ENCODE measurements at places on chromosomes 5 and 9.

- no peak for DNase-seq
Measured at GRCh38 chr5:42974536-42974935, 65.6 kb downstream of the ANXA2R start.

- DNase-seq = no peak
Measured at GRCh38 chr5:82313016-82313415, 34.9 kb upstream of the RPS23 start.

DNA sequence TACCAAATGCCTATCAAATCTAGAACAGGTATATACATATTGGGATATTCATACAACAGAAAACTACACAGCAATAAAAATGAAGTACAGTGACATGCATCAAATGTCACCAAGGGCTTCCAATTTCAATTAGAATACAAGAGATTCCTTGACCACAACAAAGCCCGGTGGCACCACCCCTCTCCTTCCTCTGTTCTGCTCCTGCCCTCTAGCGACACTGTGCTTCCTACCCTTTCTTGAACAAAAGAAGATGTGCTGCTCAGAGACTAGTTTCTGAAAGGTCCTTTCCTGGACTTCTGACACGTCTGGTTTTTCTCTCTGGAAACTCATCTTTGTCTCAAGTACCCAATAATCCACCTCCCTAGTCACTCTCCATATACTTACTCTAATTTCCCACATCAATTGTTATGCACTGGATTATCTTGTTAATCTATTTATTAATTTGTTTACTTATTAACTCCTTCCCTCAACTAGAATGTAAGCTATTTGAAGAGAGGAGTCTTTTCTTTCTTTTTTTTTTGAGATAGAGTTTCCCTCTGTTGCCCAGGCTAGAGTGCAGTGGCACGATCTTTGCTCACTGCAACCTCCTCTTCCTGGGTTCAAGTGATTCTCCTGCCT is 70.4 kb upstream of the CTSV start:
- DNase-seq = peak; percentile 37

GRCh38 chr5:53895091-53895683 is 334.7 kb downstream of the NDUFS4 start:
- no peak for DNase-seq

- DNase-seq = no peak
Measured at GRCh38 chr5:2544003-2544402, 207.5 kb downstream of the IRX2 start.

- no peak for DNase-seq
Measured at GRCh38 chr9:89886281-89886700, 281.5 kb downstream of the GADD45G start.

DNA sequence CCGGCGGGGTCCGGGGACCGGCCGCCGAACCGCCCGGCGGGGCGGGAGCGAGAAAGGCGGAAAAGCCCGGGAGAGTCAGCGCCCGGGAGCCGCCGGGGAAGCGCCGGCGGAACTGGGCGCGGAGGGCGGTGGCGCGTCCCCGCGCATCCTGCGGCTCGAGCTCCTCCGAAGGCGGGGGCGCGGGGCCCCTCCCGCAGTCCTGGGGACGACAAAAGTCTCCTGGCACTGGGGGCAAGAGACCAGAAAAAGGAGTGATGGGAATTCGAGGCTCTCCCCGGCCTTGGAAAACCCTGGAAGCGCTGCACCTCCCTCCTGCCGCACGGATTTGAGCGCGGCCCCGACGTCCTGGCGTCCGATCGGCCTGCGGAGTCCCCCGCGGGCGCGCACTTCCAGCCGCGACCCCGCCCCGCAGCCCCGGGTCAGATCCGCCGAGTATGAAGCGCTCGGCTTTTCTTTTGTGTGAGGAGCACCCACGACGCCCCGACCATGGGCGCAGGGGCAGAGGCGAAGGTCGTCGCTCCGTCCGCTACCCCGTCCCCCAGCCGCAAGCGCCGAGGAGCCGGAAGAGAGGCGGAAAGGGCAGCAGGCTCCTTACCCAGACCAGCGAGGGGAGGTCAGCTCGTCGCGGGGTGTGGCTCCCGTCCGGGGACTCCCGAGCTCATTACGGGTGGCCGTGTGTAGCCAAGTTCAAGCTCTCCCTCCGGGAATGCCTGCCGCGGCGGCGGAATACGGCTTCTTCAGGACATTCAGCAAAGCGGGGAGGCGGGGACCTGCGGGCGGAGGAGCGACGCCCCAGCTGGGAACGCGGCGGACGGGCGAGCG is at the start of gene EPB41L4A:
EPB41L4A (minus strand) TSS at position 114 of the 822 bp plus-strand sequence. CDS start 238 bp downstream, outside the sequence.
- DNase-seq = no peak

DNA sequence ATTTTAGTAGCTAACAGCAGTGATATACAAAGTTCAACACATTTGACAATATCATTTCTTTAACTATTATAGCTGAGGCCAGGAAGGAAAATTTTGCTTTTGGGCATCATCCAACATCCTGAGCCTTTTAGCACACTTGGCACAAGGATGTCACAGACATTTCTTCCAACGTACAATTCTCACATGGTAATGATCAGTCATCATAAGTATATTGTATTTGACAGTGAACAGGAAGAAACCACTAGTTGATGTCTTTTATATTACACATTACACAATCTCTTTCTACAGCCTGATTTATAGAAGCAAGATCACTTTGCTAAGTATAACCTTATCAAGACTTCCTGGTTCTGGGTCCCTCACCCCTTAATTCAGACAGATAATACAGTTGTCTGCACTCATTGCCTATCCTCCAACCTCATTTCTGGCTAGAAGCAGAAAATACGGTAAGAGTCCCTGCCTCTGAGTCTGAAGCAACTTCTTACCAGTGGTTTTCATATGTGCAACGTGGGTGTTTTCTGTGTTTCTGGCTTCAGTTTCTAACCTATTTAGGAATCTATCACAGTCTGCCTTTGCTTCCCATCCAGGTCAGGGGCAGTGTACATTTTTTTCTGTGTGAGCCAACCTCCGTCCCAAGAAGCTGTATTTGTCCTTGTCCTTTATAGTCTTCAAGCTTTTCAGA is 167.8 kb downstream of the PAM start:
- no peak for DNase-seq

DNA sequence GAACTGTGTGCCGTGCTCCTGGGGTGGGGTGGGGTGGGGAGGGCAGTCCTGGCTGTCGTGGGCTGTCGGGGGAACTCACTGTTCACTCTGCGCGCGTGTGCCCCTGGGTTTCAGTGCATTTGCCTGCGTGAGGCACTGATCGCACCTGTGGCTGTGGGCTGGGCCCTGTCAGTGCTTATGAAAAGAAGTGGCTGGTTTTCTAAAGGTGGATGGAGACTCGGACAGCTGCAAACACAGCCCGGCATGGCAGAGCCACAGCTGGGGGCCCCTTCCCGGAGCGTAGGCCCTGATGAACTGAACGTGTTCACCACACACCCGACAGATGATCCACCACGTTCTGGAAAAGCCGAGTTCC is 42.7 kb downstream of the NKD2 start:
- no peak for DNase-seq

- DNase-seq = no peak
Measured at GRCh38 chr5:122629121-122629677, 145.7 kb upstream of the SNX2 start.

DNA sequence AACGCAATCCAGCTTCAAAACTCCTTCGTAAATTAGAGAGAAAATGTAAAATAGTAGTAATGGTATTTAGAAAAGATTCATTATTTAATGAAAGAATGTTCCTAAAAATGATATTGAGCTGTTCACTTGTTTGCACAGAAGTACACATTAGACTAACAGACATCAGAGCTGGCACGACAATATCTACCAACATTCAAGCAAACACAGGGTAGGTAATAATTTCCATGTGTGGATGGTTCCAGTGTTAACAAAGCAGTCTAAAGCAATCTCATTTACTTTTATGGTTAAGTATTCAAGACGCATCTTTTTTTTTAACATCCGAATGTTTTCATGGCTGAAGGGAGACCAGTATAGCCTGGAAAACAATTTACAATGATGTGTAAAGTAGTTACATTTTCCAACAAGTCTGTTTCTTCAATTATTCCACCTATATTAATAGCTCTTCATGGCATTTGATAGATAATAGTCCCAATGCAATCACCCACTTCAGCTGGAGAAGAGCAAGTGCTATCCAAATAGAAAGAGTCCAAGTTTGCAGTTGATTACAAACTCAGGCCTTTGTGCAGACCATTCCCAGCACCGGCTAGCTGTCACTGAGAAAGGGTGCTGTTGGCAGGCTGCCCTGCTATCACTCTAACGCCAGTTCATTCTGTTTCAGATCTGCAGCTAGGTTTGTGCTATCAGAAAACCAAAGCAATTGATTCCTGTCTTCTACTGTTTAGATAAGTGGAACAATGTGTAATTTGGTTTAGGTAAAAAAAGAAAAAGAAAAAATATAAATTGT is 458.8 kb downstream of the DTWD2 start:
- DNase-seq = no peak

GRCh38 chr5:57186194-57186593 is 12.3 kb downstream of the GPBP1 start:
- no peak for DNase-seq

DNA sequence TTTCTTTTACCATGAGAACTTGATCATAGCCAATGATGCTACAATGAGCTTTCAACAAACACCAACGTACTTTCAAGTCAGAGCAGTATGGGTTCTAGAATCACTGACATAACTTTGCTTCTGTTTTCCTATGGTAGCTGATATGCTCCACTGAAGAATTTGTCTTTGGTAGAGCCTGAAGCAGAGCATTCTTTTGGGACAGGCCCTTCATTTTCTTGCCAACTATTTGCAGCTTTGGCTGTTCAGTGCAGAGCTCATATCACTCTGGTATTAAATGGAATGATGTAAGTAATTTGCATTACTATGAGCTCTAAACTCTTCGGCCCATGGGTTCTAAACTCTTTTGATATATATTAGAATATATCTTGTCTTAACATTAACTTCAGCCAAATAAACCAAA is 51.8 kb upstream of the APC start:
- no peak for DNase-seq

DNA sequence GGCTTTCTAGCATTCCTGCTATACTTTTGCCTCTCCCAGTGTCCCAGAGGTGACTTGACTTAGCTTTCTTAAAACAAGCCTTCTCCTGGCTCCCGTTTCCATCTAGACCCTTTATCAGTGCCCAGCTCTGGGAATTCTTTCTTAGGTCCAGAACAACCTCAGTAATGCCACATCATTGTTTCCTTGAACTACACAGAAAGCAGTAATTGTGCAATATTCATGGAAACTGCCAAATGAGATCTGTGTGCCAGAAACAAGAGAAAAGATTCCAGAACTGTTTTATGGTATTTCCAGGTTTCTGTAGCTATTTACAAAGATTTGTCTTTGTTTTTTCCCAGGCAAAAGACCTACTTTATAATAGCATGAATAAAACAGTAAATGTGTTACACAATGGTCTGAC is 391.3 kb downstream of the SLCO4C1 start:
- no peak for DNase-seq

DNA sequence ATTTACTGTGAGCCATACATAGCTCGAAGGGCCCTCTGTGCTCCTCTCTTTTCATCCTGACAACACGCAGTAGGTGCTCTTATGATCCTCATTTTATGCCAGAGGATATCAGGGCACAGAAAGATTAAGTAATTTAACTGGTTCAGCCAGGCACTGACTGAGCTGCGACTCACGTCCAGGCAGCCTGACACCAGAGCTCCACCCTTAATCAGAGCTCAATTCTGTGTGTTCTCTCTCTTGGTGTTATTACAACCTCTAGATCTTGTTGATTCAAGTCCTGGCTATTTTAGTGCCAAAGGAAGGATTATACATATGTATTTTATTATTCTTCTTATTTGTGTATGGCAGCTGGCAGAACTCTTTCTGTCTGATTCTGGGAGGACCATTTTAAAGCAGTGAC is 59.7 kb downstream of the OSMR start:
- no peak for DNase-seq

DNA sequence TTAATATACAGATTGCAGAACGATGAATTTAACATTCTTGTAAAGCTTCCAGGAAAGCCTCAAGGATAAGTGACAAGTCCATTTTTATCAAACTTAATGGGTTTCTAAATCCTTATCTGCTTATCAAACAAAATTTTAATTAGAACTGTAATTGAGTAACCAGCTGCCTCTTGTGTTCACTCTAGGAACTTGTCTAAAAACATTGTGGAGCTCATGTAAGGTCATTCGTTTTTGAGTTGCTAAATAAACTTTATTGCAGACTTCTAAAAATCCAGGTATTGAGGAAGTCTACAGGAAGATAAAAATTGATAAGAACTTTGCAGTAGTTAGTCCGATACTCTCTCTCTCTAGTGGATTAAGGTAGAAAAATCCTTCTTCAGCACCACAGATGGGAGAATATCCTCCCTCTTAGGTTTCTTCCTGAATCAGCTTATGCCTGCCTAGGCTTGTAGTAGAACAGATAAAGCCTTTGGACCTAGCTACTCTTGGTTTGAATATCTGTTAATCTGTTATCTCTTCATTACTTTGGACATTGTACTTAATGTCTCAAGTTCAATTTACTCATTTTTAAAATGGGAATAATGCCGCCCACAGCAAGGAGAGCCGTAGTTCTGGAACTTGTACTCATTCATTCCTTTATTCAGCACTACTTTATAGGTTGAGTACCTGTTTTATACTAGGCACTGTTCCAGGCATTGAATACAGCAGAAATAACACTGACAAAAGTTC is 60.0 kb upstream of the DHFR start:
- no peak for DNase-seq

DNA sequence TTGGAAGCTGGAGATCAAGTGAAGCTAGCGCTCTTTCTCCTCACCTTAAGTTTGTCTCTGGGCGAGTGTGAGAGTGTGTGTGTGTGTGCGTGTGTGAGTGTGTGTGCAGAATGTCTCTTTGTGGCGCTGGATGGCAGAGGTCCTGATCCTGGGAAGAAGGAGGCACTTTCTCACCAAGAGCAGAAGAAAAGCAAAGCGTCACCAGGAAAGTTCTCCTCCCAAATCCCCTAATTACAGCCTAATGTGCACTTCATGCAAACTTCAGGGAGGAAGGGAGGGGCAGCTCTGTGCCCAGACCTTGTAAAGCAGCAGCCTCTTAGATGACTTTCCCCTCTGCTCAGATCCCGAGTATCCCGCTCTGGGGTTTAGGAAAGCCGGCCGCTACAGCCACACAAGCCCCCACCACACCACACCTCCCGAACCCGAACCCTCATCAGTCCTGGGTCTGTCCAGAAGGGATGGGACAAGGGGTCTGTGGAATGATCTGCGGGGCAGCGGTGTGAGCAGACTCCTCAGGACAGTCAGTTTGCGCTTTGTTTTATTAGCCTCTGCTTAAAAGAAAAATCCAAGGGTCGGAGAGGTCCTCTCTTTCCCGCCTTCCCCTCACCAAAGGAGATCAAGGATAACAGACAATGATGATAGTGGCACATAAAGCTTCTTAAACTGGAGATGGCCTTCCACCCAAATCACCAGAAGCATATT is at the start of gene HAPLN1:
HAPLN1 (minus strand) TSS at position 20 of the 702 bp plus-strand sequence. CDS start 47,332 bp downstream, outside the sequence.
- DNase-seq = no peak

- no peak for DNase-seq
Measured at GRCh38 chr9:137441289-137441934, at the start of gene ENTPD8. ENTPD8 (minus strand) TSS chr9:137441357; CDS start chr9:137438285, 3,072 bp downstream.
